ENCODE measurements at places on chromosomes 4 and X.
A peak's percentile ranks its signal among the peaks of the same experiment; 100 is the strongest.

- DNase-seq: no peak
These were observed 423.6 kb downstream of the ANKRD50 start for GRCh38 chr4:124288706-124289486.

GRCh38 chr4:3675251-3676115, 90.7 kb upstream of the ADRA2C start:
- no peak for DNase-seq

DNA sequence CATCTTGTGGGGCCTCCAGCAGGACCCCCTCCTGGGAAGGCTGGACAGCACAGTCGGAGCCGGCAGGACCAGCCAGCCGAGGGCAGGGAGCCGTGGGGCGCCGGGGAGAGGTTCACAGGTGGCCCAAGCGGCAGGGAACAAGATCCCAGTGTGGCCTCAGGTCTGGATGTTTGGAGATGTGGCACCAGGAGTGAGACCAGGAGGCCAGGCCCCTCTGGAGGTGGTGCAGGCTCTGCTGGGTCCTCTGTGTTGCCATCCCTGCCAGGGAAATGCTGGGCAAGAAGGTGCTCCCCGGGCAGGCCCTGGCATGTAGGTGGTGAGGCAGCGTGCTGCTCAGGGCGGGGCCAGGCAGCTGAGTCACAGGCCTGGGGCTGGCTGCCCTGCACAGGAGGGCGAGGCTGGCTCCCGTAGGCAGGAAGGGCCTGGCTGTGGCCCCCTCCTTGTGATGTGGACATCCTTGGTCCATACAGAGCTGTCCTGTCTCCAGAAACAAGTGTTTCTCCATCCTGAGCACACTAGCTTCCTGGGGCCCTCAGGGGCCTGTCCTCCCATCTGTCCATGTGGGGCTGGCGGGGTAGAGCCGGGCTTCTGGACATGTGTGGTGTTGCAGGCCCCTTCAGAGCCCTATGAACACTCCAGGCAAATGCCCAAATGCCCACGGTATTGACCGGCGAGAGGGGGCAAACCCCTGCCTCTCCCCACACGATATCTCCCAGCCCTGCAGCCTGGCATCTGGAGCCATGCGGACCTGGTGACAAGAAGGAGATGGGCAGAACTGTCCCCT, 4.8 kb upstream of the HGFAC start:
- no peak for DNase-seq

- DNase-seq: no peak
These were observed 125.1 kb downstream of the NSUN7 start for GRCh38 chr4:40874901-40875300.

- no peak for DNase-seq
These were observed 22.8 kb downstream of the PDLIM3 start for GRCh38 chr4:185512516-185512915.

GRCh38 chr4:21992330-21992729, 43.8 kb upstream of the KCNIP4 start:
- DNase-seq: peak; percentile 3

GRCh38 chrX:132486599-132487178, 2.1 kb downstream of the MBNL3 start:
- no peak for DNase-seq

DNA sequence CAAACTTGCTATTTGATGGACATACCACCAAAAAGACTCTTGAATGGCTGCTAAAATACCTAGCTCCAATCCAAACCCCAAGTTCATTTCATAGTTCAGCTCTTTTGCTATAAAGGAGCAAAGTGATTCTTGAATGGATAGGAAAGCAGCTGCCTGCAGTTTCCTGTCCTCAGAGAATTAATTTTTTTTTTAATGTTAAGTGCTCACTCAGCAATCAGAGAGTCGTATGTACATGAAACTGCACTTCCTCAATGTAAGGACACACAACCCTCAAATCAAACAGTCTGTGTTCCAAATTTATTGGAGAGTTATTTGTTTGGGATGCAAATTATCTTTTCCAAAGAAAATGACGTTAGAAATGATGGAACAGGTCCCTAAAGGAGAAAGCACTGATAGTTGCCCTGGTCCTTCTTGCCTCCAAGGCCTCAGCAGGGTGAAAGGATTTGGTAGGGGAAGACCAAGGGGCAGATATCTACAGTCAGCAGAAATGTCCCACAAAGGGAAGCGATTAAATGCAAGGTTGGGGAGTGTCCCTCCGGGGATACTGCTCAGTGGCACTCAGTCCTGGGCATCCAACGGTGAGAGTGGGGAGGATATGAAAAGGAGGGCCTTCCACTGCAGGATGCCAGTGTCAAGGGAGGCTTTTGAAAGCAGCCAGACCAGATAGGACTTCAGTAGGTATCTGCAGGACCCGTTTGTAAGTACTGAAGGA, 67.2 kb upstream of the RASGEF1B start:
- no peak for DNase-seq

GRCh38 chr4:8831221-8832112, 40.2 kb downstream of the HMX1 start:
- no peak for DNase-seq

- no peak for DNase-seq
These were observed 93.2 kb downstream of the FAM13A start for GRCh38 chr4:88963817-88964216.

DNA sequence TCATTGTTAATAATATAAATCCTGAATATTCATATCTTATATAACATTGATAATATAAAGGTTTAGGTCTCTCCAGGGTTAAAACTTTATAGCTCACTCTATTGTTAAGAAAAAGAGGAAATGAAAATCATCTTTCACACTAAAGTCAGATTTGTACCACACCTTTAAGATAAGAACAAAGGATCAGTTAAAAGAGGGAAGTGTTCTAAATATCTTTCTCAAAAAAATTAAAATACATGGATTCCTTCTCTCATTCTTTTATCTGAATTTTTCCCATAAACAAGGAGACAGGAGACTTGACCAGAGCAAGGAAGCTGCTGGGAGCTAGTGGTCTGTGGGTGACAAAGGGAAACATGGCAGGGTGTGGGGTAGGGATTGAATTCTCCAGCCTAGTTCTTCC, 323.0 kb upstream of the CPXCR1 start:
- no peak for DNase-seq

Data from substantia nigra (tissue), 51 donors.